ENCODE measurements at places on chromosomes 12 and 14.

DNA sequence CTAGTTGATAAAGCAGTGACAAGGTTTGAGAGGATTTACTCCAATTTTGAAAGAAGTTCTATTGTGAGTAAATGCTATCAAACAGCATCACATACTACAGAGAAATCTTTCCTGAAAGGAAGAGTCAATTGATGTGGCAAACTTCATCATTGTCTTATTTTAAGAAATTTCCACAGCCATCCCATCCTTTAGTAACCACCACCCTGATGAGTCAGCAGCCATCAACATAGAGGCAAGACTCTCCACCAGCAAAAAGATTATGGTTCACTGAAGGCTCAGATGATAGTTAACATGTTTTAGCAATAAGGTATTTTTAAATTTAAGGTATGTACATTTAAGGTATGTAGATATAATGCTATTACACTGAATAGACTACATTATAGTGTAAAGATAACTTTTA, 122.1 kb upstream of the ARHGAP5 start:
- DNase-seq: no peak

- no peak for DNase-seq
These were observed 616.3 kb downstream of the LRFN5 start for GRCh38 chr14:42222924-42223471.

DNA sequence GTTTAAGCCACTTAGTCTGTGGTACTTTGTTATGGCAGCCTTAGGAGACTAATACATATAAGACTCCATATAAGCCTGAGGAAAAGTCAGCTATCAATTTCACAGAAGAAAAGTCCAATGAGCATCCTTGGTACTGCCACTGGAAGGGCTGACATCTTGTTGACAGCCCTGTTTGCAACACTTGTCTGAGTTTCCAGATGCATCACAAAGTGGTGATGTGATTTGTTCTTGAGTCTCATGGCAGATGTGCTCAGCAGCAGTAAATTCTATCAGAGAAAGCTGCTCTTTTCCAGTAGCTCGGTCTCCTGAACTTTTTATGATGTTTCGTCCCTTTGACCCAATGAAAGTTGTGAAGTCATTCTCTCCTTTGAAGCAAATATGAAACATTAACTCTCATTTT, 54.3 kb downstream of the STON2 start:
- no peak for DNase-seq

DNA sequence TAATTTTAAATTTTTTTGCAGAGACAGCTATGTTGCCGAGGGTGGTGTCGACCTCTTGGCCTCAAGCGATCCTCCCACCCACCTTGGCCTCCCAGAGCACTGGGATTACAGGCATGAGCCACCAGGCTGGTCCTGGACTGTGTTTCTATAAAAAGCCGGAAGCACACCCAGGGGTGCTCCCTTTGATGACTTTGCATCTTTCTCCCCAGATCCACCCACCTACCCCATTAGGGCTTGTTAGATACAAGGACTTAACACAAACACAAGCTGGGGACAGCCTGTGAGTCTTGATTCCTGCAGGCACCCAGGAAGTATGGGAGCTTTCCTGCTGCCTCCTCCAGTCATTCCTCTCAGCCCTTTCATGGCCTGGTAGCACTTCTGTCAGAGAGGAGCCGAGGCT, 67.0 kb downstream of the MAP1LC3B2 start:
- no peak for DNase-seq

GRCh38 chr12:76518699-76519098, 40.9 kb downstream of the OSBPL8 start:
- no peak for DNase-seq

- no peak for DNase-seq
These were observed 260.5 kb downstream of the C12orf50 start for GRCh38 chr12:87768501-87769287.

- no peak for DNase-seq
These were observed 455.3 kb downstream of the NPAS3 start for GRCh38 chr14:33393895-33394368.

GRCh38 chr12:66013224-66013623, 117.3 kb downstream of the LLPH start:
- no peak for DNase-seq

GRCh38 chr12:102948941-102949352, 8.5 kb upstream of the ASCL1 start:
- no peak for DNase-seq

DNA sequence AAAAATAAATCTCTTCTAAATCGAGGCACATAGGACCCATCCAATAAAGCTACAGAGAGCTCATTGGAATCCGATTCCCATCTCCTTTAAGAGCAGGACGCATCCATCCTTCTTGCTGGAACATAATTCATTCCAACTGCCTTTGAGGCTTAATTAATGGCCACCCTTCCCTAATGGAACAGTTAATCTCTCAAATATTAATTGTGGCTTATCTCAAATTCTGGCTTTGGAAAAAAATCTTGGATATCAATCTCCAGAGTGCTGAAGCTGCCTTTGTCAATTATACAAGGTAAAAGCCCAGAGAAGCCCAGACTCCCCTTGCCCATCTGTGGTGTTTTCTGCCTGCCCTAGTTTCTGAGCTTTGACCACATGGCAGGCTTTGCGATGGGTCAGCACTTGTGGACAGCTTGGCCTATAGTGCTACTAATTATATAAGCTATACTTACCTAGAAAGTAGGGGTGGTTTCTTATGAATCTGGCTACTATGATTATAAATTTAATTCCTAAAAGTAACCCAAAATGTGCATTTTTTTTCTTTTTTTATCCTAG, 246.3 kb downstream of the NUAK1 start:
- no peak for DNase-seq

DNA sequence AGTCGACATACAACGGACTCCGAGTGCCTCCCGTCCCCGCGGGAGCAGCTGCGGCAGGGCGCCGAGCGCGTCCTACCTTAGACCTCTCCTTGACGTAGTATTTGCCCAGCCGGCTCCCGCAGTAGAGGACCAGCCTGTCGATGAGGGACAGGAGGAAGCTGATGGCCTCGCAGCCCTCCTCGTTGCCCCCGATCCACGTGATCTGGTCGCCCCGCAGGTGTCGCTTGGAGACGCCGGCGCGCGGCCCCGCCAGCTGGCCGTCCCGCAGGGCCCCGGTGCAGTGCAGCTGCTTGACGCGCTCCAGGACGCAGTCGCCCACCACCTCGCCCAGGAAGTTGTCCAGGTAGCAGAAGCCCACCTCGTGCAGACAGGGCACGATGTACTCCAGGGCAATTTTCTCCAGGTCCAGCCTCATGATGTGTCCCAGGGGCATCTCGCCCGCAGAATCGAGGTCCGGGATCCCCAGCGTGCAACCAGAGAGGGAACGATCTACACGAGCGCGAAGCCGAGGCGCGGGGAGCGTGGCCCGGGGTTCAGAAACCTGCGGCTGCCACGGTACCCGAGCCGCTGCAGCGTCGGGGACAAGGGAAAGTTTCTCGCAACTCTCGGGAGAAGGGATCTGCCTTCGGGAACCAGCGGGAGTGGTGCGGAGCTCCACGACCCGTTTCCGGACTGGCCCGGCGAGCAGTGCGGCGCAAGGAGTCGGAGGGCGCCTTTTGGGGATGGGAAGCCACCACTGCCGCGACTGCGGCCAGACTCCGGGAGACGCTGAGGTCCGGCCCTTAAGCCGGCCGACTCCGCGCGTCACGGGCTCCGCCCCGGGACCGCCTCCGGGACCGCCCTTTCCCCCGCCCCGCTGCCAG, at the start of gene EGLN3:
TSS of gene EGLN3 (minus strand) at position 755 of the 863 bp plus-strand sequence. CDS start at position 433, 322 bp downstream.
- DNase-seq: no peak

- DNase-seq: no peak
These were observed at the start of gene FAIM2 for GRCh38 chr12:49903700-49904423. Gene FAIM2, minus strand, starts transcription at chr12:49903900. Its CDS starts 108 bp downstream, at chr12:49903792.

DNA sequence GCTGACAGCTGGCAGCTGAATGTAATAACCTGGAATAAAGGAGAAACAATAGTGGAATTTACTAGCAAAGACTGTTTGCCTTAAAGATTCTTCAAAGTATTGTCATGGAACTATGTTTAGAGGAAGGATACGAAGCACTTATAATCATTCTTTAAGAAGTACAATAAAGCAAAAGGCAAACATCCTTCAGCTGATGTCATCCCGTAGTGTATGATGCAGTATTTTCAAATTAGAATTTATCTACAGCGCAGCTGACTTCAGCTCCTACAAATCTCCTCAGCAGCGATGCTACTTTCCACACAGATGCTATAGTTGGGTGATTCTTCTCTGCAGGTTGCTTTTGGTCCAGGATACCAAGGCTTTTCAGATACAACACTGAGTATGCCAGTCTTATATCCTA, 31.5 kb downstream of the CLEC1A start:
- no peak for DNase-seq

GRCh38 chr12:34342048-34342447, 319.8 kb downstream of the ALG10 start:
- no peak for DNase-seq

GRCh38 chr12:57319678-57320469, 68.9 kb upstream of the STAC3 start:
- DNase-seq: no peak

GRCh38 chr12:121801595-121802484, 2.0 kb upstream of the SETD1B start:
- no peak for DNase-seq

DNA sequence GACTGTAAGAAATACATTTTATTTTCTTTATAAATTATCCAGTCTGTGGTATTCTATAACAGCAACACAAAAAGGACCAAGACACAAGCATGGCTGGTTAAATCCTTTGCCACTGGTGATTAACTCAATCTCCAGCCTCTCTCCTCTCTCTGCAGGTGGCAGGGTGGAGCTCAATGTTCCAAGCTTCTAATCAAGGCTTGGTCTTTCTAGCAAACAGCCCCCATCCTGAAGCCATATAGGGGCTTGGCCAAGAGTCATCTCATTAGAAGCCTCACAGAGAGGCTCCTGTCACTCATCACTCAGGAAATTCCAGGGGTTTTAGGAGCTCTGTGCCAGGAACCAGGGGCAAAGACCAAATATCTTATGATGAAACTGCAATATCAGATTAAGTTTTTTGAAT, 12.0 kb downstream of the C12orf75 start:
- DNase-seq: no peak

DNA sequence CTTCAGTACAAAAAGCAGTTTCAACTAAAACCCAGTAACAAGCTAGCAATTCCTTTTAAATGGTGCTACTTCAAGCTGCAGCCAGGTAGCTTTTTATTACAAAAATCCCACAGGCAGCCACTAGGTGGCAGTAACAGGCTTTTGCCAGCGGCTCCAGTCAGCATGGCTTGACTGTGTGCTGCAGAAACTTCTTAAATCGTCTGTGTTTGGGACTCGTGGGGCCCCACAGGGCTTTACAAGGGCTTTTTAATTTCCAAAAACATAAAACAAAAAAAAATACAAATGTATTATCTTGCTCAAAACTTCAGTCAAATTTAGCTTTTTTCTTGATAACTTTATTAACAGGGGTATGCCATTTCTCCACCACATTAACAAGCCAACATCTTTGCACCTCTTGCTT, 3.6 kb upstream of the CLEC4E start:
- DNase-seq: peak; percentile 40
